Stimulated activated CD8-positive, alpha-beta memory T cell treated with anti-CD3 and anti-CD28 coated beads, Interleukin-15, amount 100 ng/mL, for 4 hours (primary cell): ENCODE measurements at places on chromosomes 1 and 21.

DNA sequence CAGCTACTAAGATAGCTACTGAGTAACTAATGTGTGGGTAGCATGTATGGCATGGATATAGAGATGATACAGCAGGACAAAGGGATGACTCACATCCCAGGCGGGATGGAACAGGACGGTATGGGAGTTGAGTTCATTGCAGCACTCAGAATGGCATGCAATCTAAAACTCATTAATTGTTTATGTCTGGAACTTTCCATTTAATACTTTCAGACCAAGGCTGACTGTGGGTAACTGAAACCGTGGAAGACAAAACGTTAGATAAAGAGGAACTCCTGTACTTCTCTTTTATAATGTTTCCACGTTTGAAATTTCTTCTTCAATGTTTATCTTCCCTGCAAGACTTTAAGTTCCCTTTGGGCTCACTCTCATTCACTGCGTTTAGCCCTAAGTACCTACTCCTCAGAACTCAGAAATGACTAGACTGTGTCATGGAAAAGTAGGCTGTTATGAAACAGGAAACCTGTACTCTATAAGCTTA, 151.9 kb downstream of the MAGI3 start:
- no peak for DNase-seq

GRCh38 chr21:21101911-21102310, 103.7 kb downstream of the NCAM2 start:
- no peak for DNase-seq

- no peak for DNase-seq
These were observed 29.8 kb downstream of the RASSF5 start for GRCh38 chr1:206537141-206537540.

DNA sequence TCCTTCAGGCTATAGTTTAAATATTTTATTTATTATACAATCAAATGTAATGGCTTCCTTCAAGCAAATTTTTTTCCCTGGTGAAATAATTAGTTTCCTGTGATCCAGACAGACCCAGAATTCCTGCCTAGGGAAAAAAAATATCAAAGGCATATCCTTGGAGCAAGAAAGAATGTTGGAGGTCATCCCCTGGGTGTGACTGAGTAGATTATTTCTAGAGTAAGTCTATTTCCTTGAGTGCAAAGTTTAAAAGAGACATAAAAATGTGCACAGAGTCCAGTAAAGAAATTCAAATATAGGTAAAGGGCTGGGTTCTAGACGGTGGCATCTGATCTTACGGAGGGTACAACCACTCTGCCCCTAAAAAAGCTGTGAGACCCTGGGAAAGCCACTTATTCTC, 32.2 kb upstream of the SAMD13 start:
- no peak for DNase-seq

DNA sequence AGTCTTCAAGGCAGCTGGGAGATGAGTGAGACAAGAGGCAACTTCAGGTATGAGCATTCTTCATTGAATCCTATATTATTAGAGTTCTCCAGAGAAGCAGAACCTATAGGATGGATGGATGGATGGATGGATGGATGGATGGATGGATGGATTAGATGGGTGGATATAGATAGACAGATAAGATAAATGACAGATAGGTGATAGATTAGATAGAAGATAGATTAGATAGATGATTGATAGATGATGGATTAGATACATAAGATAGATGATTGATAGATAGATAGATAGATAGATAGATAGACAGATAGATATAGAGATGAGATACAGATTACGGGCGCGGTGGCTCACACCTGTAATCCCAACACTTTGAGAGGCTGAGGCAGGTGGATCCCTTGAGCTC, 43.2 kb upstream of the SPOCD1 start:
- DNase-seq, result no peak

DNA sequence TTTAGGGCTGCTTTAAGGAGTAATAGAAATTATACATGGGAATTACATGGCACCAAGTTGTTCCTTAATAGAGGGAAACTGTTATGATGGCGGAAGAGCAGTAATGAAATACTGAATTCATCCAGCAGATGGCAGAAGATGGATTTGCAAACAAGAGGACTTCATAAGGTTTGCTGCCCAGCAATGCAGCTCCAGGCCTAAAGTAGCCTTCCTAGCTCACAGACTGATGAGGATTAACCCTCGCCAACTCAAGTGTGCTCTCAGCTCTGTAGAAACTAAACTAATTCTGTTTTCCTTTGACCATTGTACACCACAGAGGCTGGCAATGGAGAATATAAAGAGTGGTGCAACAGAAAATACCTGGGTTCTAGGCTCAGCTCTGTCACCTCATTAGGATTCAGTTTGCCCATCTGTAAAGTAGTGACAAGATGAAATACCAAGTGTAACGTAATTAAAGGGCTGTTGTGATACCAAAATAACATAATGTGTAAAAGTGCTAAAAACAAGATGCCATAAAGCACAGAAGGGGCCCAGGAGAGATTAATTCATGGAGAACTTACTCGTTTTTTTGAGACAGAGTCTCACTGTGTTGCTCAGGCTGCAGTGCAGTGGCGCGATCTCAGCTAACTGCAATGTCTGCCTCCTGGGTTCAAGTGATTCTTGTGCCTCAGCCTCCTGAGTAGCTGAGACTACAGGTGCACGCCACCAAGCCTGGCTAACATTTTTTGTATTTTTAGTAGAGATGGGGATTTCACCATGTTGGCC, 102.4 kb upstream of the SERBP1 start:
- DNase-seq, result no peak

DNA sequence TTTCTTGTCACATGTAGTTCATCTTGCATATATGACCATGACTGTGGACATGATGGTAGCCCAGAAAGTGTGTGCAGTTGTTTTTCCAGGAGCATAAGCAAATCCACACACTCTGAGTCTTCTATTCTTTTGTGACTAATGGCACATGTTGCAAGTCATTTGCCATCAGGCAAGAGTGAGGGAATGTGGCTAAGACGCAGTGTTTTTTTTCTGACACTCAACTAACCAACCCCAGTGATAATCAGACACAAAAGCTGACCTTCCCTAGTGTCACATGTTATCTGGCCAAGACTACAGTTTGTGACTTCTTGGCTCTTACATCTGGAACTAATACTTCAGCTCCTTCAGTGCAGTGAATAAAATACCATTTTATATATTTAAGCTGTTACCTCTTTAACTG, 108.8 kb downstream of the ITSN1 start:
- DNase-seq, result no peak

DNA sequence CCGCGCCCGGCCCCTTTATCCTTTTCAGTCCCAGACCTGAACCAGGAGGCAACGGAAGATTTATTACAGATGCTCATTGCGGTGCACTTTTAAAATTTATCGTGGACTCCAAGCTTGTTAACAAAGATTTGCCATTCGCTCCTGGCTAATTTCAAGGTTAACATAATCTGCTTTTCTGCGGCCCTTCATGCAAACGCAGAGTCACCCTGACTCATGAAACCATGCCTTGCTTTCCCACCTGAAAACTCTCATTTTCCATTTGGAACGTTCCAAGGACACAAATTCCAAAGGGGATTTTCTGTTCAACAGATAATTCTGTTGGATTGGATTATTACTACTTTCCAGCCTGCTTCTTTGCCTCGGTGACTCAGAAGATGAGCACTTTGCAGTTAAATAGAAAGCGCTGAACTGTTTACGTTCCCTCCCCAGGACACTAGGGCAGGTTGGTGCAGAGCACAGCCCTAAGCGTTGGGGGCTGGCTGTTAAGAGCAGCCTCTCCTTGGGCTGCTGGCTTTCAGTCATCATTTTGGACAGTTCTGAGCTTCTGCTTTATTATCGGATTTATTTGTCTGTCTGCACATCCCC, 51.1 kb downstream of the CD247 start:
- DNase-seq, result no peak

GRCh38 chr1:168091720-168092550, 44.8 kb downstream of the GPR161 start:
- DNase-seq, result no peak
